ENCODE measurements at places on chromosomes 16 and 17.

DNA sequence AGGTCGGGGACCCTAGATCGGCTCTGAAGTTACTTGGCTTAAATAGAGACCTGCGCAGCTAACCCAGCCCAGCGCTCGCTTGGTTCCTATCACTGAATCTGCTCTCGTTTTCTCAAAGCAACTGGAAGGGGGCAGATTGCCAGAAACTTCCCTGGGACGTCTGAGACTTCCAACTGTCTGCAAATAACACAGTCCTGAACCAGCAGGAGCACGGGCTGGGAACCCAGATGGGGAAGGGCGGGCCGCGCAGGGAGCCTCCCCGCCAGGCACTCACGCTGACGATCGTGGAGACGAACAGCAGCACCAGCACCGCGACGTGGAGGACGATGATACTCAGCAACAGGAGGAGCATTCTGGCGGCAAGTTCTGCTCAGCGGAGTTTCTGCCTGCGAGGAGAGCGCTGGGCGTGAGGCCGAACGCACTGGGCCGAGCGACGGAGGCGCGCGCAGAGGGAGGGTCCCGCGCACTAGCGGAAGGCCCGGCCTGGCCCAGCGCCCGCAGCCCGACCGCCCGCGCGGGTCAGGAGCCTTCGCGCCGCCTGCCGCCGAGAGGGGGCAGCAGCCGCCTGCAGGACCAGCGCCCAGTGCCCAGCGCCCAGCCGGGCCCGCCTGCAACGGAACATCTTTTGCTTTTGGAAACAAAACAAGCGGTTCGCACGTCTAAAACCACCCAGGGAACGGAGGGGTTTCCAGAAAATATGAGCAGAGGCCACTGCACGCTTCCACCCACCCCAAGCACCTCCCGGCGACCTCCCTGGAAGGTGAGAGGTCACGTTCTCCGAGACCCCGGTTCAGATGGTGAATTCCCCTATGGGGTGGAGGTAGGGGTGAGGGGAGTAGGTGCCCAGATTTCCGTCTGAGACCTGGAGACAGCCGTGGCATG, 4.5 kb downstream of the PMP22 start:
- peak; percentile 67 for DNase-seq

DNA sequence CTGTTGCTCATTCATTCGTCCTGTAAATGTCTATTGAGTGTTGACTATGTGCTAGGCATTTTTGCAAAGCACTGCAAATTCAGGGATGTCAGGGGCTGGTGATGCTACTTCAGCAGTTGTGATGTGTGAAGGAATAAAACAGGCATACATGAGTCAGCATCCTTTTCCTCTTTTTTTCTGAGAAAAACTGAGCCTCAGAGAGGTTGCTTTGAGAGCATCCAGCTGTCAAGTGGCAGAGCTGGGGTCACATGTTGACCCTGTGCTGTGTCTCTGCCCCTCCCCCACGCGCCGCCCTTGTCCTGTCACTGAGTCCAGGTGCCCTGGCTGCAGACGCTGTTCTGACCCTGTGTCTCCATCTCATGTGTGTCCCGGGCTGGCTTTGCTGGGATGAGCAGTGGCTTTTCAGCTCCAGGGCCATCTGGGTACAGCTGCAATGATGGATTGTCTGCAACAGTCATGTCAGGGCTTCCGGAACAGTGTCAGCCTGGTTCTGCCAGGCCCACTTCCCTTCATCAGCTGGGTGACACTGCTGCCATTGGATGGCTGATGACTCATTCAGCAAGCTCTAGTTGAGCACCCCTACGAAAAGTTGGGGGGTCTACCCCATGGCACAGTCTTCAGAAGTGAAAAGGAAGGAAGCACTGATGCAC, 14.9 kb downstream of the SEC14L5 start:
- DNase-seq: no peak

GRCh38 chr16:21235199-21235585, 1.7 kb downstream of the ANKS4B start:
- DNase-seq: no peak

DNA sequence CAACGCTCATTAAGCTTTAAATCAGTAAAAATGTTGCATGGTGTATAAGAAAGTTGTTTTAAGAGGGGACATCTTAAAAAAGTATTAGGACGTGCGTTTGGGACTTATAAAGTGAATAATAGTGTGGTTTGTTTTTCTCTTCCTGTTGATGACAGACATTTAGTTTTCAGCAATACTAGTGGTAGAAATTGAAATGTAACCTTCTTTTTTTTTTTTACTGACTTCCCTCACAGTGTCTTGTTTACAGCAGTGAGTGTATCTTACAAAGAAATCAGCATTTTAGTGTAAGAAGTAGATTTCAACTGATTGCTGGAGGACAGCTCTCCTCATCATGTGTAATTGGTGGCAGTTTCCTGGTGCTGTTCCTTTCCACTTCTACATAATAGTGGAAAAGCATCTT, 39.6 kb downstream of the CYLD start:
- DNase-seq: no peak

GRCh38 chr16:84750575-84750974, 50.8 kb downstream of the USP10 start:
- no peak for DNase-seq

DNA sequence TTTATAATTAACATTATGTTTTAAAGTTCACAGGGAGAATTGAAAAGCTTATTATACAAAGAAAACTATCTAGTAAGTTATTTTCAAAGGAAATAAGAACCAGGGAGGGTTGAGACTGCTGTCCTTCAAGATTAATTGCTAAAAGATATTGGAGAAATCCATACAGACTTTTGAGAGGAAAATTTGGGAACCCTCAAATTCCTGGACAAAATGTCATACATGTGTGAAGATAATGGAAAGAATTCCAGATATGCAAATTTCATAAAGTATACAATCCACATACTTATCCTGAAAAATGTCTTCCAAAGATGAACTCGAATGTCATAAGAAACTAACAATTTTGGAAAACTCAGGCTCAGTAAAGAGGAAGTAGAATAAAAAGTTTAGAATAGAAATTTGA, 213.8 kb downstream of the HS3ST3A1 start:
- no peak for DNase-seq

- DNase-seq: no peak
Observed at GRCh38 chr17:58310511-58311428, 17.8 kb downstream of the TSPOAP1 start.

GRCh38 chr17:77454242-77455095, 313.7 kb downstream of the SEC14L1 start:
- no peak for DNase-seq

DNA sequence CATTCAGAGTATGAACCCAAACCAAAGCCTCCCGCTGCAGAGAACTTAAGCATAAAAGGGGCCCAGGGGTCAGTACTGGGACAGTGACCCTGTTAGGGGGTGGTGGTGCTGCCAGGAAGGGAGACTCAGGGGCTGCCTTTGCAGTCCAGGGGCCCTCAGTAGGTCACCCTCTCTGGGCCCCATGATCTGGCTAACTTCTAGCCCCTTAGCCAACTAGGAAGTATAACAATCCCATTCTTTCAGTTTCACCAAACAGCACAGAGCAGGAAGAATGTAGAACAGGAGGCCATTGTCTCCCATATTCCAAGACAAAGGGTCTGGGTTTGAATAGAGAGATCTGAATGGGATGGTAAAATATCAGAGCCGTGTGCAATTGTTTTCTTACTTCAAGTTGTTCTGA, 378.6 kb upstream of the C16orf82 start:
- no peak for DNase-seq

- no peak for DNase-seq
Observed at GRCh38 chr16:86529160-86529559, 18.8 kb downstream of the FOXF1 start.

- no peak for DNase-seq
Observed at GRCh38 chr16:22787466-22788192, 26.3 kb upstream of the HS3ST2 start.

DNA sequence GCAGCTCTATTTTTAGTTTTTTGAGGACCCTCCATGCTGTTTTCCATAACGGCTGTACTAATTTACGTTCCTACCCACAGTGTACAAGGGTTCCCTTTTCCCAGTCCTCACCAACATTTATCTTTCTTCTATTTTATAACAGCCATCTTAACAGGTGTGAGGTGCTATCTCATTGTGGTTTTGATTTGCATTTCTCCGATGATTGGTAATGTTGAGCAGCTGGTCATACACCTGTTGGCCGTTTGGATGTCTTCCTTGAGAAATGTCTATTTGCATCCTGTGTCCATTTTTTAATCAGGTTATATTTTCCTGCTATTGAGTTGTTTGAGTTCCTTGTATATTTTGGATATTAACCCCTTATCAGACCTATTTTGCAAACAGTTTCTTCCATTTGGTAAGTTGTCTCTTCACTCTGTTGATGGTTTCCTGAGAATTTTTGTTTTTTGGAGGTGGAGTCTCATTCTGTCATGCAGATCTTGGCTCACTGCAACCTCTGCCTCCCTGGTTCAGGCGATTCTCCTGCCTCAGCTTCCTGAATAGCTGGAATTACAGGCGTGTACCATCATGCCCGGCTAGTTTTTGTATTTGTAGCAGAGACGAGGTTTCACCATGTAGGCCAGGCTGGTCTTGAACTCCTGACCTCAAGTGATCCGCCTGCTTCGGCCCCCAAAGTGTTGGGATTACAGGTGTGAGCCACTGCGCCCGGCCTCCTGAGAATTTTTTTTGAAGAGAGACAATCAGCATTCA, 279.6 kb downstream of the SNX29 start:
- no peak for DNase-seq

DNA sequence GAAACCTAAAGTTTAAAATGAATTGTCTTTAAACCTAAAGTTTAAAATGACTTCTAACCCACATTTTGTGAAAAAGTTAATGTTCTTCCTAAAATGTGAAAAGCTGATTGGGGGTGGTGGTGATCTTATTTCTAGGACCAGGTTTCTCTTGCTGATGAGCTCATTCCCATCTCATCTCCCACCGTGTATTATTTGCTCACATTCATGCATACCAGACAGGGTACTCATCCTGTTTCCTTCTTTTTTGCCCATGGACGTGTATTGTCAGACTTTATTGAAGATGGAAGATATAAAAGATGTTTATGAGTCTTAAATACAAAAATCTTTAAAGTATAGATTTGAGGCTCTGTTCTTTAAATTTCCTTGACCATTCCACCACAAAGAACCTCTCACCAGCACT, 70.1 kb upstream of the MPHOSPH6 start:
- no peak for DNase-seq

DNA sequence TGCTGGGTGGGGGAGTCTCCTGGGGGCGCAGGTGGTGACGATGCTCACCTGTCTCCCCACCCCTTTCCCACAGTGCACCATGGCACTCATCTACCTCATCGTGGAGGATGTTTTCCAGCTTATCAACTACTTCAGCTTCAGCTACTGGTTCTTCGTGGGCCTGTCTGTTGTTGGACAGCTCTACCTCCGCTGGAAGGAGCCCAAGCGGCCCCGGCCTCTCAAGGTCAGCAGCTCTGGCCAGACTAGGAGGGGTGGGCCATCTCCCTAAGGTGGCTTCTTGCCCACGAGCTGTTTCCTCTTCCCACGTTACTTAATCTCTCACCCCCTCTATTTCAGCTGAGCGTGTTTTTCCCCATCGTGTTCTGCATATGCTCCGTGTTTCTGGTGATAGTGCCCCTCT, 14.5 kb downstream of the SLC7A6OS start:
- DNase-seq: no peak

GRCh38 chr16:83959656-83960434, 6.8 kb downstream of the OSGIN1 start:
- no peak for DNase-seq

DNA sequence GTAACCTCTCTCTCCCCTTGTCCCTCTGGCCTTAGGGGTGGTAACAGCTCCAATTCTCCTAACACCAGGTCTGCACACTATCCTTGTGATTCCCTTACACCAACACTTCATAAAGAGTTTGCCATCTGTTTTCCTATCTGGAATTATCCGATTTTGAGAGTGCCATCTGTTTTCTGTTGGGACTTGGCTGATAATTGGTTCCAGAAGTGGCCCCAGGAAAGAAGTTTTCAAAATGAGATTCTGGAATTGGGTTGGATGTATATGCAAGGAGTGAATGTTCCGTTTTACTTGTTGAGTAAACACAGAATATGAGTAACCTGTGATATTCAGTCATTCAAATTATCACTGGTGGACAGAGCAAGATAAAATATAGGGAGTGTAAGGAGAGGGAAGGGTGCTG, 134.1 kb upstream of the HS3ST3A1 start:
- DNase-seq: no peak

DNA sequence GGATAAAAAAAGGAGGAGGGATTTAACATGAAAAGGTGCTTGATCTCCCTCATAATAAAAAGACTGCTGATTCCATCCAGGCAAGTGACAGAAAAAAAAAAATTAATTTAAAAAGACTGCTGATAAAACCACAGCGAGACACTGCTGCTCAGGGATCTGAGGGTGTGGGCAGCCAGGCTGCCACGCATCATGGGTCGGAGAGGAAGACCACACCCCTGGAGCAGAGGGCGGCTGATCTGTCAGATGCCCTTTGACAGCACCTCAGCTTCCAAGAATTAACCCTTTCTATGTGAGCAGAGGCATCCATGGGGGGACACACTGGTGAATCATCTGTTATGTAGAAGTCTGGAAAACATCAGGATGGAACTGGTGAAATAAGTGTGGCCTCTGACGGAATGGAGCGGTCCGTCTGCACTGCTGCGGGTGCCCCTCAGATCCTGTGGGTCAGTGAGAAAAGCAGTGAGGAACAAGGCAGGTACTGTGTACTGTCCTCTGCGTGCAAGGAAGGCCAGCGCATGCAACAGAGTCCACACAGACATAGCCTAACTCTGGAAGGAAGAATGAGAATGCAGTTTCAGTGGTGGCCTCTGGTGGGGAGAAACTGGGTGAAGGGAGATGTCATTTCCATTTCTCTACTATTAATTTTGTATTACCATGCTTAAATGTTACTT, 19.8 kb downstream of the MAPT start:
- DNase-seq: no peak

DNA sequence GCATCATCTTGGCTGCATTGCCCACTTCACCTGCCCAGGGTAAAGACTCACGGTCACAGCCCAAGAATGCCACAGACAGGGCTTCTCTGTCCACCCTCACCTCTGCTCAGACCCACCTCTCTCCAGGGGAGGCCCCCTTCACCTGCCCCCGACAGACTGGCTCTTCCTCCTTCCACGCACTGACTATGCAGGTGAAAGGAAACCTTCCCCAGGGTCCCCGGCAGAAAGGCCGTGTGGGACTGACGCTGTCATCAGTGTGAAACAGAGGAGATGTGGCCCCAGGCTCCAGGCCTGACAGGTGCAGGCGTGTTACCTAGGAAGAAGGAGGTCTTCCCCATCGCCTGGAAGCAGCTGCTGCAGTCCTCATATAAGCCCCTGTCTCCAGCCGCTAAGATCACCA, 9.3 kb upstream of the ROGDI start:
- DNase-seq: no peak

DNA sequence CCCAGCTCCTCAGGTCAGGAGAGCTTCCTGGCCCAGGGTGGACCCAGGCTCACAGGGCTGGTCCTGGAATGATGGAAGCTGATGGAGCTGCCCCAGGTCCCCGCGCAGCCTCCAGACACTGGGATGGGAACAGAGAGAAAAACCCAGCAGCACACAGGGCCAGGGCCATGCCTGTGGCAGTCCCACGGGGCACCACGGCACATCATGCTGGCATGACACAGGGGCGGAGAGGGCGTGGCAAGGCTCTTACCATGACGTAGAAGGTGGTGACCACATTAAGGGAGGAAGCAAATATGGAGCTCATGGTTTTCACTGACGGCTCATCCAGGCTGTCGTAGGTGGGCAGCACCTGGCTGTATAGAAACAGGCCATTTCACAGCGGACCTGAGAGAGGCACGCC, 18.3 kb downstream of the SLC38A10 start:
- no peak for DNase-seq
